ENCODE measurements at places on chromosomes 5 and 9. TPM values are rescaled to one million over a fixed set of nuclear protein-coding genes. Genes with fewer than 3 reads are reported as not detected.

DNA sequence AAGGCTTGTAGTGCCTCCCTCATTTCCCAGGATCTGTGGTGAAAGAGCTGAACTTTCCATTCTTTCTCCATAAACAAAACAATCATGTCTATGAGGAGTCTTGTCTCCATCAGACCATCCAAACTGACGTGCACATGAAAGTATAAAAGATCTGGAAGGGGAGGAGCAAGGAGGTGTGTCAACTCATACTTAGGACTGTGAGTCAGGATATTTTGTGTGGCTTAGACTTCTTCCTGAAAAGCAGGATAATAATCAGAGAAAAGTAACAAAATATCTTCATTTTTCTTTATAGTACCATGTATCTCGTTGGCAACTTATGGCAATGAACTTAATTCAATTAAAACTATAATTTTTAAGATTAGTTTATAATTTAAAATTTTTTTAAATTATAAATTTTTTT, 96.0 kb upstream of the PRRC1 start:
- no peak for DNase-seq

DNA sequence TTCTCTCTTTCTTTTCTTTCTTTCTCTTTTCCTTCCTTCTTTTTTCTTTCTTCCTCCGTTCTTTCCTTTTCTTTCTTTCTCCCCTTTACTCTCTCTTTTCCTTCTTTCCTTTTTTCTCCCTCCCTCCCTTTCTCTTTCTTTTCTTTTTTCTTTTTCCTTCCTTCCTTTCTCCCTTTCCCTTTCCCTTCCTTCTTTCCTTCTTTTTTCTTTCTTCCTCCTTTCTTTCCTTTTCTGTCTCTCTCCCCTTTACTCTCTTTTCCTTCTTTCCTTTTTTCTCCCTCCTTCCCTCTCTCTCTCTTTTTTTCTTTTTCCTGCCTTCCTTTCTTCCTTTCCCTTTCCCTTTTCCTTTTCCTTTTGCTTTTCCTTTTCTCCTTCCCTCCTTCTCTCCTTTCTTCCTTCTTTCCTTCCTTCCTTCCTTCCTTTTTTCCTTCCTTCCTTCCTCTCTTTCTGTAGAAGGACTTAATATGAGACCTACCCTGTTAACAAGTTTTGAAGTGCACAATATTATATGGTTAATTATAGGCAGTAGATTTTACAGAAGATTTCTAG, 142.7 kb upstream of the CD180 start:
- no peak for DNase-seq

GRCh38 chr9:94586814-94587213, 6.8 kb downstream of the FBP2 start:
- DNase-seq = no peak

Gene STKLD1
- 0.57 TPM for total RNA-seq

Gene GABBR2
- not detected for total RNA-seq

Gene CDC14B
- total RNA-seq = 31.2 TPM

Gene OR1Q1
- total RNA-seq = not detected
